Activated naive CD4-positive, alpha-beta T cell treated with anti-CD3 and anti-CD28 coated beads, Interleukin-2, amount 50 U/mL, for 72 hours (primary cell): ENCODE measurements at places on chromosomes 2 and 18.

DNA sequence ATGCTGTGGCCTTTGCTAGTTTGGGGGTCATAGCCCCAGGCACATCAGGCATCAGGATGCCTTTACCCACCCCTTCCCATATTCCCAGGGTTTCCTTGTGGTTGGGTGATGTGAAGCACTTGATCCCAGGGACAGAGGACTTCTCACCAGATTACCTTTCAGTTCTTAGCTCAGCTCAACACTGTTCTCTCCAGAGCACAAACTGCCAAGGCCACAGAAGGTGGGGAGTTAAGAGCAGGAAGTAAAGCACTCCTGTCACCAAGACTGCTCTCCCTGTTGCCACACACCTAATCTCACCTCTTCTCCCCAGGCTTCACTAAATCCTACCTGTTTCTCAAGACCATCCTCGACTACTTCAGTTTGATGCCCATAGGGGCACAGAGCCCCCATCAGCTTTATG, 25.9 kb downstream of the FHOD3 start:
- no peak for DNase-seq

DNA sequence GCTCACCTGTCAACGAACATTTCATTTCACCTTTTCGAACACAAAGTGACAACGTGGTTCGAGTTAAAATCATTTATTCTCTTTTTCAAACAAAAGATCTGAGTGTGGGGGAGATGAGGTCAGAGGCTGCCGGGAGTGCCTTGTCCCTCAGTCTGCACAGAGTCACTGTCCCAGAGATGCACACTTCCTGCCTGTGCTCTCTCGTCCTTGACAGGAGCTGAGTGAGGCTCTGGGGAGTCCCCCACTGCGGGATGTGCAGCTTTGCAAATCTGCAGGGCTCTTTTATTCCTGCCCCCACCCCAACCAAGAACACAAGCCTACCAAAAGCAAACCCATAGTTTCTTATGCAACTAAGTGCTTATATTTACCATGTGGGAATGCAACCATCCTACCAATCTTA, 497.8 kb downstream of the EIPR1 start:
- DNase-seq, result no peak

DNA sequence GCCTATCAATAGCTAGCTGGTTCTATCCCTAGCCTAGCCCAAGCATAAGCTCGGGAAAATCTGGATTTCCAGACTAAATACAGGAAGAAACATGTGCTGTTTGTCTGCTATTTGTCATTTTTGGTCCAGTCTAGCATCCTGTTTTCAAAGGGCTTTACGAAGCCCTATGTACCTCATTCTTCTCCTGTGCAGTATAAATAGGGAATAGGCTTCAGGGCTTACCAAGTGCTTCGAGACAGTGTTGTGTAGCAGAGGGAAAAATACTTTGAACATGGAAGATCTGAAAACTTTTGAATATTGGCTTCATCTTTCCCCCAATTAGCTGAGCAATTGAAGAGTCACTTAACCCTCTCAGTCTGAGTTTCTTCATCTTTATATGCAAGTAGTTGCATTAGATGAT, 679.8 kb downstream of the TDRD15 start:
- no peak for DNase-seq

- no peak for DNase-seq
These were observed 483.0 kb upstream of the ID2 start for GRCh38 chr2:8198766-8199382.

DNA sequence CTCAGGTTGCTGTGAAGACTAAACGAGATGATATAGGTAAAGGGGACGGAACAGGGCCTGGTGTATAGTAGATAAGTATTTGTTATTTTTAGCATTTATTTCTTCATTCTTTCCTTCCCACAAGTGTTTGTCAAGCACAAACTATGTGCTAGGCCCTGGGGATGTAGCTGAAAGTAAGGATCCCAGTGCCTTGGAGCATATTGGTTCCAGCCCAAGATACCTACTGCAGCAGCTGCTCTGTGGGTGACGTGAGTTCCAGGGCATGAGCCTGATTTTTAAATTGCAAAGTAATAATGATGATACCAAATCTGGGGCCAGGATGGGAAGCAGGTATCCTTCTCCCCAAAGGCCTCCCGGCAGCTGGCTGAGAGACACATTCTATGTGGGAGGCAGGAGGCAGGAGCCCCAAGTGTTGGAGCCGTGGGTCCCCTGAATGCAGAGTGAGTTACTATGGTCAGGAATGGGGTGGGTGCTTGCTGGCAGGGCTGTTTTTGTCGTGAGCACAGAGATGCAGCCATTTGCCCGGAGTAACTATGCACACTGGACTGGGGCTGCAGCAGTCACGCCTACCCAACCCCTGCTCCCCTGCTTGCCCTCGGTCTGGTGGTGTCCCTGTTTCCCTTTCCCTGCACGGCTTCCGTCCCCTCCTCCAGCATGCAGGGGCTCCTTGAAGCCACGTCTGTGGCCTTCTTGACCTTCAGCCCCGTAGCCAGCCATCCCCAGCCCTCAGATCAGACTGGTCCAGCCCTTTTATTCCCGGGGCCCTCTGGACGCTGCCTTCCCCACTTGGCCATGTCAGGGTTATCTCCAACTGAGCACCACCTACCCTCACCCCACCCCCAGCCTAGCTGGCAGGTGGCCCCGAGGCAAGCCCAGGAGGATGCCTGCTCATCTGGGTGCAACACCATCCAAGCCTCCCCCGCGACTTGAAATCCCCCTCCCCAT, 52.4 kb downstream of the INHBB start:
- no peak for DNase-seq

DNA sequence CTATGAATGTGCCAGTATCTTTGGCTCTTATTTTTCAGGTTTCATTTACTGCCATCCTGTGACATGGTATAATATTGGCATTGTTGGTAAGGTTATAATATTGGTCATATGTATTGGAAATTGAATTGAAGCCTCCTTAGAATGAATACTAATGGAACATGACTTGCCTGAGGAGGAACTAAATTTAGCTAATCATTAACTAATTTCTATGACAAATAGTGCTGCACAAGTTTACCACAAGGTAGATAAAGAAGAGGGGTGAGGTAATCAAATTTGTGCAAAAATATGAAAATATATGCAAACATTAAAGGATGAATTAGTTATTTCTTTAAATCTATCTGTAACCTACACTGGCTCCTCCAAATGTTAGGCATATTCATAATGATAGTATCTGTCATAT, 43.2 kb upstream of the ORC2 start:
- no peak for DNase-seq

DNA sequence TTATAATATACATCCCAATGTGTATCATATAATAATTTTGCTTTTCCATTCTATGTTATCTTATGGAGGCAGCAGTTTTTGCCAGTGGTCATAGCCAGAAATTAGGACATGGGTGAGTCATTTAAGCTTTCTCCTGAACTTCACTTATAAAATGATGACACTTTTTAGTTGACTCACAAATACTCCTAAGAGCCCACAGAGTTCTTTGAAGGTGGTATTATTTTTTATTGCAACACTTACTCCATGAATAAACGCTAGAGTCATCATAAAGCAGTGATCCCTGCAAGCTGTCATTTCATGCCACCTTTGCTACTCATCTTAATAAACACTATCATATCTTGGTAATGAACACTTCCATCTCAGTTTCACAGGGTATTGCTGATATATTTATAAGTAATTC, 69.9 kb upstream of the MAPRE2 start:
- no peak for DNase-seq

DNA sequence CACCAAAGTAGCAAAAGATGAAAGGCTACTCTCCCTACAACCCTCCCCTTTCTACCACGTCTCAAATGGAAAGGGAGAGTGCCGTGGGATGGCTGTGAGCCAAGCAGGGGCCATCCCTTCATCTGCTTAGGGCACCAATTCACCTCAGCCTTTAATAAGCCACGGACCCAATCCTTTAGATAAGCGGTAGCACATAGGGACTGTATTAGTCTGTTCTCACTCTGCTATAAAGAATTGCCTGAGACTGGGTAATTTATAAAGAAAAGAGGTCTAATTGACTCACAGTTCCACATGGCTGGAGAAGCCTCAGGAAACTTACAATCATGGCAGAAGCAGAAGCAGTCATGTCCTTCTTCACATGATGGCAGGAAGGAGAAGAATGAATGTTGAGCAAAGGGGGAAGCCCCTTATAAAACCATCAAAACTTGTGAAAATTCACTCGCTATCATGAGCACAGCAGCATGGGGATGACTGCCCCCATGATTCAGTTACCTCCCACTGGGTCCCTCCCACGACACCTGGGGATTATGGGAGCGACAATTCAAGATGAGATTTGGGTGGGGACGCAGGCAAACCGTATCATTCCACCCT, 85.9 kb upstream of the IL1R2 start:
- DNase-seq, result no peak

- no peak for DNase-seq
These were observed 35.4 kb downstream of the ARHGEF4 start for GRCh38 chr2:130871843-130872740.

- no peak for DNase-seq
These were observed 577 bp upstream of the TANC1 start for GRCh38 chr2:158967731-158968395.

DNA sequence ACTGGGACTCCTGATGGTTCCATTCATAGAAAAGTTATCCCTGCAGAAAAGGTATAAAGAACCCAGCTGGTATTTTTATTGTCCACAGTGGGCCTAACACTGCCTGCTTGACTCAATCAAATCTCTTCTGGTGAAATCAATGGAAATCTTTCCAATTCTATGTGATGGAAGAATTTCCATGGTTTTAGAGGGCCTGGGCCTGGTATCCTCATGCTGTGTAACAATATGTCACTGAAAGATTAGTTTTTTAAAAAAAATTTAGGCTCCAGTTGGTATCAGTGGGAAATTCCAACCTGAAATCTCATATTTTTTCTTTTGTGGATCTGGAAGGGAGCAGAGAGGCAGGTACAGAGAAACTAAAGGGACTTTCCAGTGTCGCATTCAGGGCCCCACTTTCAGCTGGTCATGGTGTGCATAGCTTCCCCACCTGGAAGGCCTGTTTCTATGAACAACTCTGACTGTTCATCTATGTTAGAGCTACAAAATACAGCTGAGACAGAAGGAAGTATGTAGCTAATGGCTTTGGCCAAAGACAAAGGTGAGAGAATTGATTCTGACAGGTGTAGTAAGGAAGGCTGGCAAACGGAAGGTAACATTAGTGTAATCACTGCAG, 20.9 kb downstream of the NEB start:
- no peak for DNase-seq

GRCh38 chr2:119245076-119245840, 21.6 kb downstream of the STEAP3 start:
- no peak for DNase-seq

GRCh38 chr2:107091163-107091864, 205.3 kb upstream of the ST6GAL2 start:
- no peak for DNase-seq

- no peak for DNase-seq
These were observed at the start of gene PCARE for GRCh38 chr2:29074411-29074810. TSS of gene PCARE (minus strand) at chr2:29074523. CDS start at chr2:29074261, 262 bp downstream.

- DNase-seq, result peak; percentile 20
These were observed 19.5 kb upstream of the POMC start for GRCh38 chr2:25187729-25188350.

- DNase-seq, result no peak
These were observed at the start of gene NLRC4 for GRCh38 chr2:32264422-32265105. TSS of gene NLRC4 (minus strand) at chr2:32264886. CDS start at chr2:32256775, 8,111 bp downstream.

- DNase-seq, result no peak
These were observed 49.5 kb downstream of the ANO7 start for GRCh38 chr2:241237949-241238371.

GRCh38 chr2:160790738-160791137, 297.1 kb upstream of the RBMS1 start:
- DNase-seq, result no peak

DNA sequence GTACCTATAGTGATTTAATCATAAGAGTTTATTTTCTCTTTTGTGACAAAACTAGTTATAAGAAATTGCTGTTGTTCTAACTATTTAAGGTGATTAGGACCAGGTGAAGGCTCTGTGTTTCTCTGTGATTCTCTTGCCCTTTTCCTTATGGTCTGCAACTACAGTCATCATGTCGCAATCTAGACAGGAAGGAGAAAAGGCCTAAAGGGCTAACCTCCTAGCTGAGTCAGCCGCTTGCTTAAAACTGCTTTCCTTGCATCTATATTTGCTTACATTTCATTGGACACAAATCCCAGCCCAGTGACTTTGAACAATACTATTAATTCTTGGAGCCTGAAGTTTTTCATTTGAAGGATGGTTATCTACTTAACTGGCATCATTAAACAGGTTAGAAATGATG, 93.1 kb downstream of the PIK3C3 start:
- no peak for DNase-seq

- no peak for DNase-seq
These were observed 9.7 kb upstream of the WNT10A start for GRCh38 chr2:218870984-218871344.

DNA sequence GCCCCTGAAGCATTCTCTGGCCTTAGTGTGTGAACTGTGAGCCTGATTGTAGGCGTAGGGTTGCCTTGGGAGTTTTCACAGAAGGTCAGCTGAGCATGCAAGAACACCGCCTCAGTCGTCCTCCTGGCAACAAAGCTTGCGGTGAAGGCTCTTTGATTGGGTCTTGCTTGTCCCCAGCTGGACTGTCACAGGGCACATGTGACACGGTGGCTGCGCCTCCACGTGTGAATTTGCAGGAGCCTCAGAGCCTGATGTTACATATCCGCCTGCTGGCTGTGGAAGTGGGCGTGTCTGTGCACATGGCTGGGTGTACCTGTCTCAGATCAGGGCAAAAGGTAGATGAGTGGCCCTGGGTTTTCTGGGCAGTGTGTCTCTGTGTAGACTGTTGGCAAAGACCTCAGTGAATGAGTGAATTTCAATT, 228.7 kb downstream of the HAUS1 start:
- DNase-seq, result no peak

DNA sequence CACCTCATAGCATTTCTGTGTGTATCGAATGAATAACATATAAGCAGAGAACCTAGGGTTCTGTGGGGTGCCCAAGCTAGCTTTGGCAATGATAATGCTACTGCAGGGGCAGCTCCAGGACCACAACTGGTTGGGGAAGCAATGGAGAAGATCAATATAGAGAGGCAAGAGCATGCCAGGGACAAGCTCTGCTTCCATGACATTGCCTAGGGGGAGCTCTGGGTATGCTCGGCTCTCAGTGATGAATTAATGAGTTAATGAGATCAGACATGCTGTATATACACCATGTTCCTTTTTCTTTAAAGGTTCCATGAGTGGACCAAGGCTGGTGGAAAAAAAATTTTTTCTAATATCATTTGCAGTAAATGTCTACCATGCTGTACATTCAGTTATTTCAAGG, 618.4 kb downstream of the BCL11A start:
- DNase-seq, result no peak

DNA sequence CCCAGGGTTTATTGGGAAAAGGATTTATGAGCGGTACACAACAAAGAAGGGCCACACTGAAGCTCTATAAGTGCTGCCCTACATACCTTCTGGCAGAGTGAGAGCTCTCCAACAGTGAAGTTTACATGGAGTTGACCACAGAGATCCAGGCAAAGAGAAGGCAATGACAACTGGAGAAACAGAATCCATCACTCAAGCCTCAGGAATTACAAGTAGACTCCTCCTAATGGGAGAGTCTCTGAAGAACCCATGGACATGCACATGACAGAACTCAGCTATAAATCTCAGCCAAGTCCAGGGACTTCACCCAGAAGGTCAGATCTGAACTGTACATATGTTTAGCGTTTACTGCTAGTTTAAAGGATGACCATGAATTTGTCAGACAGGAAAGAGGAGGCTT, 164.7 kb downstream of the DNAH7 start:
- no peak for DNase-seq
